Stimulated activated effector memory CD8-positive, alpha-beta T cell treated with anti-CD3 and anti-CD28 coated beads, Interleukin-12 subunit alpha, Interleukin-12 subunit beta, amount 100 ng/mL, for 72 hours (primary cell): ENCODE measurements at places on chromosomes 5 and 9.

DNA sequence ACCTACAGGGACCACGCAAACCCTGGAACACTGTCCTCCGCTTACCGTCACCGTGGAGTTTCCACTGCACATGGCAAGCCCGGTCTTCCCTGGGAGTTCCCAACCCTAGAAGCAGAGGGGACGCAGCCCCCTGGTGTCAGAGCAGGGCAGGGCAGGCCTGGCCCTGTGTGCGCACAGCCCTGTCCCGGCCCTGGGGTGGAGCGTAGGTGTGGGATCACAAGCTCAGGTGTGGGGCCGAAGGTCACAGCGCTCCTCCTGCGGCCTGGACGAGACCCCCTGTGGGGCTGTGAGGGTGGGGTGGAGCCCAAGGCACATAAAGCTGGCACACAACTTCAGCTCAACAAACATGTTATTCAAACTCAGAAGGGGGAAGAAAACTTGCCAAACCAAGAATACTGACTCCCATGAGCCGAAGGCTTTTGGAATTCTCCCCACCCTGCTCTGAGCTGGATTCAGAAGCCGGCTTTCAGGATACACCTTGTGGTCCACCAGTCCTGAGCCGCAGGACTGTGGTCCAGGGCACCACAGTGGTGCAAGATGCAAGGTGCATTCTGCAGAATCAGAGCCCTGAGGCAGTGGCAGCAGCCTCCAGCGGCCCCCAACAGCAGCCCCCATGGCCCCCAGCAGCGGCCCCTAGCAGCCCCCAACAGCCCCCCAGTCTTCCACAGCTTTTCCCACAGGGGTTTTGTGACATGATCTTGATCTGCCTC lies 11.8 kb upstream of the EXOC3 start:
- peak; percentile 64 for DNase-seq

DNA sequence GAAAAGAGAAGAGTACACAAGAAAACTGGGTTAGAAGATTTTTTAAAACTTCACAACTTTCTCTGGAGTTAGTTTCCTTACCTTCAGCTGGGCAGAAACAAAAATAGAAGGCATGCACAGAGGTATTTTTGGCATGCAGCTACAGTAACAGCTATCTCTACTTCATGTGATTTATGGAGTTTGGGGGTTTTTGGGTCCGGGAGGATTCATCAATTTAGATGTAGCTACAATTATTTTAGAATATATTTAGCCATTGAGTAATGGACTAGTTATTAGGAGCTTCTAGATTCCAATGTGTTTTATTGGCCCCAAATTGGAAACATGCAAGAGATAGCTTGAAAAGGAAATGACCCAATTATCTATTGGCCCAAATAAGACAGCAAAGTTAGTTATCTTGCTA lies 91.6 kb upstream of the TNFAIP8 start:
- no peak for DNase-seq

- no peak for DNase-seq
These were observed 297.4 kb upstream of the ZNF608 start for GRCh38 chr5:125043781-125044391.

- no peak for DNase-seq
These were observed 166.5 kb upstream of the RORB start for GRCh38 chr9:74330487-74331214.

GRCh38 chr5:9838916-9839315 lies 208.8 kb upstream of the TAS2R1 start:
- no peak for DNase-seq

DNA sequence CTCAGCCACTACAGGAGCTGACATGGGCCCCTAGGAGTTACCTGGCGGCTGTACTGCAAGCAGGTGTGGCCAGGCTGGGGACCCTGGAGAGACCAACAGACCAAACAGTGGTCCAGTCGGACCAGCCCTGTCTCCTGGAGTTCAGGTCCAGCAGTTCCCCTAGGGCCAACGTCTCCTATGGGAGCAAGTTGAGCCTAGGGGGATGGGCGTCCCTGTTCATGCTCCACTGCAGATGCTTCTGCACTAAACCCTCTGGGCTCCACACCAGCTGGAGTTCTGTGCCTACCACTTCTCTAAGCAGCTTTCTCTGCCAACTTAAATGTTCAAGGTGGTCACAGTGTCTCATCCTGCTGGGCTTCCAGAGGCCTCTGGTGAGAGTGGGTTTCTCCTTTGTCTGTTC lies 20.6 kb upstream of the OMD start:
- no peak for DNase-seq

DNA sequence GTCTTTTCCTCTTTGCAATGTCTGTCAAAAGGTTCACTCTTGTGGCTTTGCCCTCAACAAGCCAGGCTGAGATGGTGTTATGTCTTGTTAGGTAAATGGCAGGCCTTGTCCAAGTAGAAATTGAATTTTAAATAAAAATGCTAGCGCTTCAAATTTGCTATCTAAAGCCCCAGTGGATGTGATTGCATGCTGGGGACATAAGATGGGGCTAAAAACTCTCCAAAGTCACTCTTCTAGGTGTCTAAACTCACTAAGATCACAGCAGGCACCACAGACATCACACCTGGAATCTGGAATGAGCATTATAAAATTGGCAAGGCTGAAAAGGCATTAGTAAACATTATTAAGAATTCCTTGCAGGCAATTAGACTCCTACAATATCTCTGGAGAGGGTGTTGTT lies 262.7 kb upstream of the CLINT1 start:
- DNase-seq, result no peak

- no peak for DNase-seq
These were observed 102.4 kb upstream of the CDH9 start for GRCh38 chr5:27140831-27141230.

- DNase-seq, result no peak
These were observed 67.1 kb downstream of the ADAMTS12 start for GRCh38 chr5:33824516-33825195.

- DNase-seq, result no peak
These were observed 75.6 kb downstream of the DMRTA1 start for GRCh38 chr9:22522206-22522740.

DNA sequence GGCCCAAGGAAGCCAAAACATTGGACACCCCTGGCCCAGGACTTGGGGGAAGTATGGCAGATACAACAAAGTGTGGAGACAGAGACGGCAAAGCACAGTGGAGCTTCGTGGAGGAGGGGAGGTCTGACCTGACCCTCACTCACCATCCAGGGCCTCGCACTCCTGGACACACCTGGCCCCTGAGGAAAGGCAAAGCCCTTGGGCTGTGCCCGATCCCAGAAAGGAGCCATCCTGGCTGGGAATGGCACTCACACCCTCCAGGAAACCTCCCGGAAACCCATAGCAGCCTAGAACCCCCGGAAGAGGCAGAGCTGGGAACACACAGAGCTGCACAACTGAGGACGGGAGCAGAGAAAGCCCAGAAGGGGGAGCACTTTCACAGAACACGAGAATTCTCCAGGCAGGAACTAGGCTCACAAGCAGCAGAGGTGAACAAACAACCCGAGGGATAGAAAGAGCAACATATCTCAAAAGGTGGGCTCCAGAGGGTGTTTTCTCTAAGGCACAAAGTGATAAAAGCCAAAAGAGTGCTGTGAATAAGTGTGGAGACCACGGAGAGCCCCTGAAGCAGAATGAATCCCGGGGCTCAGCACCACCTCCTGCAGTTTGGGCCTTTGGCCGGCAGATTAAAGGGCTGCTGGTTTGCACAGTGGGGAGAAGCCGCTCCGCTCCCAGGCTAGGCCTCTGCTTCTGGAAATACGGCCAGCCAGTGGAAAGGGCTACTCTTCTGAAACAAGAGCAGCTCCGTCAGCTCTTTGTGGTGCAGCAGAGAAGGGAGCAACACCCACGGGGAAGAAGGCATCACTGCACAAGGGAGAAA lies 108.2 kb downstream of the UBE2R2 start:
- no peak for DNase-seq

DNA sequence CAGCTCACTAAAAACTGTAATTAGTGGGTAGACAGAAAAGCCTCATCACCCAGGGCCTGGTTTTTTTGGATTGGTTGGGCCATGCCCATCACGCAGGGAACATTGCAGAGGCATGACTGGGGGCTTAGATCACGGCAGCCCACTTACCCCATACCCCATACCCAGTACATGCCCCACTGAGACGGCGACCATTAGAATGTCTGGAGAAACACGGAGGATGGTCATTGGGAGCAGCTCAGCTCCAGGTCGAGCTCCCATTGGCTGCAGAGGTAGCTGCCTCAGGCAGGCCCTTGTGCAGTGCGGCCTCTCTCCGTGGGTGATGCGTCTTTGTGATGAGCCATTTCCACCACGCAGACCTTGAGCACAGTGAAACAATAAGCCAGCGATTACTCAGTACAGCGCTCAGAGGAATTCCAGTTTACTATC lies 204.0 kb downstream of the GADD45G start:
- no peak for DNase-seq

DNA sequence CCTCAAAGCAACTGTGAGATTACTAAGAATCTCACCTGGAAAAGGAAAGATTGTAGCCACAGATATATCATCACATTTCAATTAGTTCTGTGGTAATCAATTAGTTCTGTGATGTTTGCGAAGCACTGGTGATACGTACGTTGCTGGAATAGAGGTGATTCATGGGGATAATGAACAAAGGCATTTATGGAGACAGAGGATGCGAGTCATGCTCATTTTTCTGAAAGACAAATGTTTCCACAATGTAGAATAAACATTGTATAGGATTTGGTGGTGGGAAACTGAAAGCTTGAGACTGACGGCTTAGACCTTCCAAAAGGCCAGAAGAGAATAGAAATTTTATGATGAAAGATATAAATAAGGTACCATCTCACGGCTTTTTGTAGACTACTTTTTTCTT lies 507.3 kb upstream of the TYRP1 start:
- DNase-seq, result no peak

DNA sequence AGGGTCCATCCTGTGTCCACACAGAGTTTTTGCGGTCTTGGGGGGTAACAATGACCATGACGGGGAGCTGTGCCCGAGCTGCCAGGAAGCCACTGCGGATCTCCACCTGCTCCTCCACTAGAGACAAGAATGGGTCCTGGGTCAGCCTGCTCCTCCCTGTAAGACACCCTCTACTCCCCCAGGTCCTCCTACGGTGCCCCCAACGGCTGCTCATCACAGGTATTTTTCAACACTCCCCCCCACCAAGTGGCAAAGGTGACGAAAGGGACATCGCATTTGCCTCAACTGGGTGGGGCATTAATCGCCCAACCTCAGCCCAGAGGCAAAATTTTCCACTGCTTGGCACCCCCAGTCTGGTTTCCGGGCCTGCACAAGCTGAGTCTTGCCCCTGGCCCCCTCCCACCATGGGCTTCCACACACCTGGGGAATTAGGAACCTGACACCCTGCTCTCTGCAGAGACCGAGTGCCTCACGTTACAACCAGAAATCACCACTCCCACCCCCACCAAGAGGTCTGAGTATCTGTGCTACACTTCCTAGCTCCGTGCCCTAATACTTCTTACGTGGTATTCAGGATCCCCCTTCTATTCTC lies 9.6 kb downstream of the NOL6 start:
- no peak for DNase-seq

DNA sequence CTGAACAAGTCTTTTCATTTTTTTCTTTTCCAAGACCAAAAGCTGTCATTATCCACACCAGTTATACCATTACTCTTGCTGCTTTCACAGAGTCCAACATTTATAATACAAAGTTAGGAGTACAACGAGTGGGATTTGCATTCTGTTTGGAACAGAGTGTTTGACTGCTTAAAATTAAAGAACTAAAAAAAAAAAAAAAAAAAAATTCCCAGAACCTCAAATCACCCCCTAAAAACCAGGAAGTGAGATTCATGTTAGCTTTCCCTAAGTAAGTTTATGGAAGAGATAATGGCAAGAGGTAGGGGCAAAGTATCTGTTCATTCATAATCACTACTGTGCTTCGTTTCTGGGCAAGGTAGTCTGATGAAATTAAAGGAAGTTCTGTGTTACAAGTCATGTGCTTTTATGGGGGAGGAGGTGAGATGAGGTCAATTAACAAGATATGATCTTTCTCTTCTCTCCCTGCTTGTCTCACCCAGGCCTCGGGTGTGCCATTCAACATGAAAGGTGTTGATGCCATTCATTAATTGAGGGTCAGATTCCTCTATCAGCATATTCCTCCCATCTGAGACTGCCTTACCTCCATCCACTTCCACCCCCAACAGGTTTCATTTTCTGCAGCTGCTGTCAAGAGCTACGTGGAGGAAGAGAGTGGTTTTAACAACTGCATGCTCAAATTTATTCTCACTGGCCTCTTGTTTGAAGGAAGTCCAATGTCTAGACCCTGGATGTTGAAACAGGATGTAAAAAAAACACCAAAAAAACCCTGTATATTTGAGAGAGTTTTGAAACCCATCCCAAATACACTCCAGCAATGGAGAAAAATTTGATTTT lies 58.1 kb downstream of the MARCHF3 start:
- DNase-seq, result peak; percentile 63

DNA sequence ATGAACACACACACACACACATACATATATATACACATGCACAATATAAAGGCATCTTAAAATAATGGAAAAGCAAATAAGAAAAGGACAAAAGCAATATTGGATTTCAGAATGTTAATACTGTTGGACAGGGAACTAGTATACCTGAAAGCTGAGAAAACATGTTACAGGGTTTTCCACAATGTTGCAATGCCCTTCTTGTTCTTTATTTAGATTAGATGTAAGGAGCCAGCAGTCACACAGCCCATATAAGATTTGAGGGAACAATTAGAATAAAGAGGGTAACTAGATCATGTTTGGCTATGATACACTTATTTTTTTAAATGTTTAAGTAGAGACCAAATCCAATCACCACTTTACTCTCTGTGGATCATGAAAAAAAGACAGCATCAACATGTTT lies 61.7 kb downstream of the SH3TC2 start:
- DNase-seq, result no peak

DNA sequence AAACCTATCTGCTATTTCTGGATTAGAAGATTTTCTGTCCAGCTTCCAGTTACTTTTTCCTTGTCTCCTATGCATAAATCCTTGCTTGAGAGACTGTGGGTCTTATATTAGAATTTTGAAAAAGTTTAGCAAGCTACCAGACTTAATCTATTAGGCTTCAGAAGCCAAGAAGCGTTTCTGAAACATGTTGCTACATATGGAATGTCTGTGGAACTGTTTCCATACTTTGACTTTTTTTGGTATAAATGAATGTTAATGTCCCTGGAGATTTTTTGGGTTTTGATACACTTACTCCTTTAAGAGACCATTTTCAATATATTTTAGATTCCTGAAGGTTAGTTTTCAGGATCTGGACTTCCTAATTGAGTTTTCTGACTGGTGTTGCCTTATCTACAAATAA lies 191.4 kb upstream of the SGCD start:
- DNase-seq, result no peak

DNA sequence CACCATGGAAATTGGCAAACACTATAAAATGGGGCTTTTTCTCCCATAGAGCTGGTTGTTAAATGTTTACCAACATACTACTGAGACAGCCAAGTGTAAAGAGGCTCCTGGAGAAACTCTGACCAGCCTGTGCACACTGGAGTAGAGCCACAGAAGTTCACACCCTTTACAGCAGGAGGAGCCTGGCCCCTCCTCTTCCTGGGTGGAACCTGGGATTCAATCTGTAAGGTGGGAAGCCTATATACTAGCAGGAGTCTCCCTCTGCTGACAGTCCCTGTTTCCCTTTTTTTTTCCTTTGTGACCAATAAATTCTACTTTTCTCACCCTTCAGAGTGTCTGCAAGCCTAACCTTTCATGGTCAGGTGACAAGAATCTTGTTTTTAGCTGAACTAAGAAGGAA lies 10.4 kb upstream of the SLC30A5 start:
- no peak for DNase-seq
